Tibial artery (tissue), 4 donors: ENCODE measurements at places on chromosomes 11 and 22.
A peak's percentile ranks its signal among the peaks of the same experiment; 100 is the strongest.

GRCh38 chr11:125941619-125942611 is 3.9 kb upstream of the VSIG10L2 start:
- no peaks in the 10 kb centered on the region for H3K36me3 ChIP-seq
- no peak overlapping the region for H3K4me3 ChIP-seq
- no peak for DNase-seq
- no peak overlapping the region for H3K27ac ChIP-seq
- H3K4me1 ChIP-seq: no peaks in the 10 kb centered on the region
- H3K27me3 ChIP-seq: peaks cover 8% of the 10 kb centered on the region

- H3K4me1 ChIP-seq: no peaks in the 10 kb centered on the region
- no peak overlapping the region for H3K27ac ChIP-seq
- DNase-seq: no peak
- no peaks in the 10 kb centered on the region for H3K27me3 ChIP-seq
- no peak overlapping the region for H3K4me3 ChIP-seq
Measured at GRCh38 chr11:88194990-88195389, 19.7 kb upstream of the RAB38 start.

DNA sequence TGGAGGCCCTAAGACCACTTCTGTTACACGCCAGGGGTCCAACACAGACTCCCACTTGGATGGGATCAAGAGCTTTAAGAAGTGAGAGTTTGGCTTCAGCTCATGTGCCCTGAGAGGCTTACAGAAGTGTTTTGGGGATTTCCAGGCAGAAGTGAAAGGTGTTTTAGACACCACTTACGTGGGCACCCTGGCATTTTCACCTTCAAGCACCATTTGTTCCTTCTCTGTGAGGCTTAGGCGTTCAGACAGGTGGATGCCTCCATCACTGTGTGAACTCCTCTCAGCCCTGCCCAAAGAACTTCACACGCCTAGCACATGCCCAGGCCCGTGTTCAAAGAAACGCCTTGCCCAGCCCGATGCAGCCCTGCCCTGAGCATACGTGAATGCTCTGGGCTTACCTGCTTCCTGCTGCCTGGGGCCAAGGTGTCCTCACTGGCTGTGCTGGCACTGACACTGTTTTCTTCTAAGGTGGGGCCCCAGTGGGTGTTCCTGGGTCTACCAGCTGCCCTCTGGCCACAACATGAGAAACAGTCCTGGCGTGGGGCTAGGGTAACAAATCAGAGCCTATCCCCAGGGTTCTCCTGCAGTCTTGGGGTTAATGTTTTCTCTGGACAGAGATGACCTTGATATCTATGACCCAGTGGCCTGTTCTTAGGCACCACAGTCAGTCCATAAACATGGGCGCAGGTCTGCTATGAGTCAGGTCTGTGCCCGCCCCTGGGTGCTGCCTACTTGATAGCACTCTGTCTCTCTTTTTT is 34.0 kb downstream of the AMPD3 start:
- no peak overlapping the region for H3K4me3 ChIP-seq
- H3K36me3 ChIP-seq: no peaks in the 10 kb centered on the region
- H3K4me1 ChIP-seq: peaks cover 13% of the 10 kb centered on the region
- H3K27ac ChIP-seq: no peak overlapping the region
- no peaks in the 10 kb centered on the region for H3K27me3 ChIP-seq

- H3K36me3 ChIP-seq: no peaks in the 10 kb centered on the region
- no peaks in the 10 kb centered on the region for H3K4me1 ChIP-seq
- no peak for DNase-seq
- peak overlapping the region; percentile 77 for H3K27ac ChIP-seq
- H3K4me3 ChIP-seq: no peak overlapping the region
Measured at GRCh38 chr11:122214567-122214966, 98.6 kb upstream of the BLID start.

DNA sequence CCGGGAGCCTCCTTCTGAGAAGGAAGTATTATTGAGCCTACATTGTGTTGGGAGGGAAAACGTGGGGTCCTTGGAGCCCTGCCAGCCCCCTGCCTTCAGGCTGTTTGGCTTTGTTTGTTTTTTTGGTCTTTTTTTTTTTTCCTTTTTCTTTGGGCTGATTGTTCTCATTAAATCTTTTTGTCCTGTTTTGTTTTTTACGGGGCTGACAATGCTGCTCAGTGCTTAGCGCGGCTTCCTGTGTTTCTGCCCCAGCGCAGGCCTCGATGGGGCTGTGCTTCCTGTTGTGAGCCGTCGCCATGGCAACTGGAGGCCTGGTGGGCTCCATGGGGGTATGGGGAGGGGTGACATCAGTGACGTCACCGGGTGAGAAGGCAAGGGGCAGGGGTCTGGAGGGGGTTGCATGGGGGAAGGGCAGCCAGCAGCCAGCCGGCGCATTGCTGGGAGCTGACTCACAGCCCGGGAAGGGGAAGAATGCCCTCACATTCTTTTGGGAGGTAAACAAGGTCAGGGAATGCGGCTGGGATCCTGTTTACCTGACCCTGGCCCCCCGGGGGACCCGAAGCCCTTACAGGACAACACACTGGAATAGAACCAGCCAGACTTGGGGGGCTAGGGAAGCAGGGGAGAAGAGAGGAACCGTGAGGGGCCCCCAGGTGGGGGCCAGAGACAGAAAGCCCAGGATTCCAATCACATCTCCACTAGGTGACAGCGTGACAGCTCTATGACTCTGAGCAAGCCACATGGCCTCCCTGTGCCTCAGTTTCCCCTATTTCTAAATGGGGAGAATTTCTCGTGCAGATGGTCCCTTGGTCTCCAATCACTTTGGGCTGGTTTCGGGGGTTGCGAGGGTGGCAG is 22.2 kb upstream of the CBX7 start:
- H3K27me3 ChIP-seq: no peaks in the 10 kb centered on the region
- H3K4me3 ChIP-seq: peak overlapping the region; percentile 18
- H3K4me1 ChIP-seq: peaks cover 46% of the 10 kb centered on the region

DNA sequence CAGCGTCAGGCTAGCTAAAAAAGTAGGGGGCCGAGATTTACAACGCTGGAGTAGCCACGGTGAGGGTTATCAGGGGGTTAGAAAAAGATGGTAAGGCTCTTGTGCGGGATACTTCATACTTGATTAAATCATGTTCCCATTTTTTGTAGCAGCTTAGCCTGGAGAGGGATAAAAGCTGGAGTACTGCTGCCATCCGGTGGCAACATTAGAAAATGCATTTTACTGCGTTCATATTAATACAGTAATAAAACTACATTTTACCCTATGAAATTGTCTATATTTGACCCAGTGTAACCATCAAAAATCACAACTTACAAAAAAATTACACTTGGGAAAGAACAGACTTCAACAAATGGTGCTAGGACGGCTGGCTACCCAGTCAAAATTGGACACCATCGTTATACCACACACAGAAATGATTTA is 17.3 kb downstream of the RPUSD4 start:
- DNase-seq: peak; percentile 66
- no peaks in the 10 kb centered on the region for H3K4me1 ChIP-seq

DNA sequence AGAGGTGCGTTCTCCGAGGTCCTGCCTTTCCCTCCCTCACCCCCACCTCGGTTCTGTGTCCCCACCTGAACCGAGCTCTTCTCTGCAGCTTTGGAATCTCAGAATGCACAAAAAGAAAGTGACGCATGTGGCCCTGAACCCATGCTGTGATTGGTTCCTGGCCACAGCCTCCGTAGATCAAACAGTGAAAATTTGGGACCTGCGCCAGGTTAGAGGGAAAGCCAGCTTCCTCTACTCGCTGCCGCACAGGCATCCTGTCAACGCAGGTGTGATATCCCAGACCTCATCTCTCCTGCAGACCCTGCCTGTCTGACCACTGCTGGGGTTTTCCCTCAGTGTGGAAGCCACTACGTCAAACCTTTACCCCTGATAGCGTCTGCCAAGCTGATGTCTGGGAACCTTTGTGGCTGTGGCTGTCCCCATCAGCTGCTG is 13.9 kb downstream of the ACP2 start:
- H3K27me3 ChIP-seq: no peaks in the 10 kb centered on the region
- H3K4me3 ChIP-seq: no peak overlapping the region
- H3K27ac ChIP-seq: no peak overlapping the region
- H3K4me1 ChIP-seq: no peaks in the 10 kb centered on the region
- H3K36me3 ChIP-seq: peaks cover 24% of the 10 kb centered on the region
- DNase-seq: no peak

DNA sequence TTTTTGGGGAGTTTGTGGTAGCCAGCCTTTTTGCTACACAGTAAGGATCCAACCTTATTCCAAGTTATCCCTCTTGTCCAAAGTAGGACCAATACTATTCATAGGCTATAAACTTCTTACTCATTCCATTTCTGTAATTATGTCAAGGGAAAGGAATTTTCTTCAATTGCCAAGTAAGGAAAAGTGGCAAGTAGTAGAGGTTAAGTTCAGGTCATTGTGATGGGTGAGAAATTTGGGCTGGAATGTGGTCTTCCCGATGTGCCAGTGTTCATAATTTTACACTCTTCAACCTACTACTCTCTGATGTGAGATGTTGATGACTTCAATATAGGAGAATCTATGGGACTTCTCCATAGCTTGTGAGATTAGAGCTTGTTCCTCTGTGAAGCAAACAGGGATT is 648.8 kb downstream of the METTL15 start:
- H3K27ac ChIP-seq: no peak overlapping the region
- no peak for DNase-seq
- no peak overlapping the region for H3K4me3 ChIP-seq
- H3K27me3 ChIP-seq: no peaks in the 10 kb centered on the region
- peaks cover 45% of the 10 kb centered on the region for H3K4me1 ChIP-seq

DNA sequence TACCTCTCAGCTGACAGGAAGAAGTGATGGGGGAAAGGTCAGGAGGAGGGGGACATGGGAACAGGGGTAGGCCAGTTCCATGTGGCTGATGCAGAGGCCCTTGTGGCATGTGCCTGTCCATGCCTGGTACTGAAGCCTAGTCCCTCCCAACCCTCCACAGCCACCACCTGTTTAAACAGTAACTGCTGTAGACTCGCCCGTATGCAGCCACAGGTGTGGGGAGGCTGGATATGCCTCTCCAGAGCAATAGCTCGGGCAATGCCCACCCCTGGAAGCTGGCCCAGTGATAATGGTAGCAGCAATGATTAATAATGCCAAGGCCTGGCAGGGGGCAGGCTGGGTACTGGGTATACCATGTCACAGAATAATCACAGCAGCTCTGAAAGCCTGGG is 2.3 kb downstream of the SMTN start:
- peaks cover 46% of the 10 kb centered on the region for H3K36me3 ChIP-seq
- H3K4me3 ChIP-seq: peak overlapping the region; percentile 92
- no peaks in the 10 kb centered on the region for H3K27me3 ChIP-seq
- DNase-seq: no peak
- H3K27ac ChIP-seq: peak overlapping the region; percentile 99

DNA sequence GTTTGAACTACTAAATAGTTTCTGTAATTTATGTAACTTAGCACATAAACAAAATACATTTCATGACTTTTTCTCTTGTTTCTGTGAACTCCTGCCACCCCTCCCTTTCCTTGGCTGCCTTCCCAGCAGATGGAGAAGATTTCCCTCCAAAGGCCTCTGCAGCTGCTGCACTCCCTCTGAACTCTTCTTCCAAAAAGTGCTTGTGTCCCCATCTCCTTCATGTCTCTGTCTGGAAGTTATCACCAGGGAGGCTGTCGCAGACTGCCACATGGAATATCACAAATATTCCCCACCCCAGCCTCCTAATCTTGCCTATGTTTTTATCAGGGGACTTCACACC is 1068.3 kb downstream of the OPCML start:
- H3K27me3 ChIP-seq: no peaks in the 10 kb centered on the region
- no peaks in the 10 kb centered on the region for H3K36me3 ChIP-seq
- no peak overlapping the region for H3K27ac ChIP-seq
- no peak for DNase-seq
- no peaks in the 10 kb centered on the region for H3K4me1 ChIP-seq
- no peak overlapping the region for H3K4me3 ChIP-seq

GRCh38 chr11:58060535-58060934 is 29.8 kb downstream of the OR6Q1 start:
- no peaks in the 10 kb centered on the region for H3K36me3 ChIP-seq
- H3K4me1 ChIP-seq: peaks cover 22% of the 10 kb centered on the region
- no peak overlapping the region for H3K27ac ChIP-seq
- DNase-seq: no peak

DNA sequence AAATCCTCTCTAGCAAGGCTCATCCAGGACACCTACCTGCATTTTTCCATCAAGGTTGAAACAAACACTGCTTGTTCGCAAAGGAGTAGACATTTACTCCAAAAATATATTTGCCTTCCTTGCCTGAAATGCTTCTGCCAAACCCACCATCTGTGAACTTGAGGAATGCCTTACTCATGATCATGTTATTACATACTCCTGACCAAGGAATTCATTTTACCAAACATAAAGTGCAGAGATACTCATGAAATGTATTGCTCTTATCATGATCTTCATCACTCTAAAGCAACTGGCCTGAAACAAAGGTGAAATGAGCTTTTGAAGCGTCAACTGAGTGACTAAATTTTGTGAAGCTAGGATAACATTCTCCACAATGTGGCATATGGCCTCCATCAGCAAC is 243.1 kb upstream of the CCDC179 start:
- no peak overlapping the region for H3K27ac ChIP-seq
- no peak overlapping the region for H3K4me3 ChIP-seq
- no peaks in the 10 kb centered on the region for H3K4me1 ChIP-seq
- DNase-seq: no peak
- no peaks in the 10 kb centered on the region for H3K36me3 ChIP-seq

DNA sequence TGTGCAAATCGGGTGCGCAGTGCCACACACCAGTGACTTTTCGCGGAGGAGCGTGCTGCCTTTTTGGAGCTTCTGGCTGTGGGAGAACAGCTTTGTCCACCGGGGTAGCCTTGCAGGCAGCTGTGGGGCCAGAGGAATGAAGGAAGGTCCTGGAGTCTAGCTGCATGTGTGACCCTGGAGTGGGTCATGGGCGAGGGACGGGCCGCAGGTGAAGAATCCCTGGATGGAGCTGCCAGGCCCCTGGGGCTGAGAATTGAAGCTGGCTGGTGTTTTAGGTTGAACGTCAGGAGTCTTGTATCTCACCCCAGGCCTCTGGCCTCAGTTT is 8.6 kb downstream of the CCND1 start:
- peaks cover 27% of the 10 kb centered on the region for H3K36me3 ChIP-seq
- H3K27me3 ChIP-seq: no peaks in the 10 kb centered on the region
- H3K4me1 ChIP-seq: no peaks in the 10 kb centered on the region
- H3K27ac ChIP-seq: no peak overlapping the region

DNA sequence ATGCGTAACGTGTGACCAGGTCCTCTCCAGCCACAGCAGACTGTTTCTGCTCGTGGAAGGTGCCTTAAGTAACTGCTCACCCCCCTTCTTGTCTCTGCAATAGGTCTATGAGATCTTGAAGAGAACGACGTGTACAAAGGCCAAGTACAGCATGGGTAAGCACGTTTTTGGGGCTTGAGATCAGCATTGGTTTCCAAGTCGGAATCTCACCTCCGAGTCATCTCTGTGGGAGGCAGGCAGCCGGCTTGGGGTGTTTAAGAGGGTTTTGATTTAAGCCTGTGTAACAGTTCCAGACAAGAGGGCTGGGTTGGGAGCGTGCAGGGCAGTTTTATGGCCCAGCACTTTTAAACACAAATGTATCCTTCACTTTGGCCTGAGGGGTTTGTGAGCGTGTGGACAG is 30.1 kb downstream of the ANO1 start:
- H3K36me3 ChIP-seq: peaks cover 27% of the 10 kb centered on the region
- no peaks in the 10 kb centered on the region for H3K4me1 ChIP-seq
- H3K27me3 ChIP-seq: no peaks in the 10 kb centered on the region
- H3K27ac ChIP-seq: peak overlapping the region; percentile 35
- H3K4me3 ChIP-seq: no peak overlapping the region

- no peaks in the 10 kb centered on the region for H3K36me3 ChIP-seq
- H3K4me1 ChIP-seq: no peaks in the 10 kb centered on the region
- no peak overlapping the region for H3K27ac ChIP-seq
- H3K27me3 ChIP-seq: no peaks in the 10 kb centered on the region
Measured at GRCh38 chr11:36304351-36304750, 8.3 kb downstream of the PRR5L start.
